ENCODE measurements at places on chromosomes 13 and 19.

GRCh38 chr19:46076031-46076880 lies 35.5 kb upstream of the IGFL4 start:
- no peak for DNase-seq

DNA sequence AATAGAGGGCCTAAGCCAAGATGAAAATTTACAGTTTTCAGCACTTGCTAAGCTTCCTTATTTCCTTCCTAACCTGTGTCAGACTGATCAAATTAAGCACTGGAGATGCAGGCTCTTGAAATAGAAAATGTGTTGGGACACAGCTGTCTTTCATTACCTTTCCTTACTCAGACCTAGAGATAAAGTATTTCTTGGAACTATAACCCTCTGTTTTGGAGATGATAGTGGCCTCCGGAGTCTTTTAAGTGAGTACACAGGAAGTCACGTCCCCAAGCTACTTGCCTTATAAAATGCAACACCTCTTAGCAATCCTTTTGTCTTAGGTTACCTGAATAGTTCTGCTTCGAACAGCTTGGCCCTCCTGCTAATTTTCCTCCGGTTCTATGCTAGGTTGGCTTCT lies 12.4 kb upstream of the AKAP11 start:
- DNase-seq: no peak

GRCh38 chr13:32468502-32469142 lies 40.7 kb upstream of the N4BP2L1 start:
- DNase-seq: no peak

- no peak for DNase-seq
Observed at GRCh38 chr13:27403727-27404385, 20.6 kb upstream of the GTF3A start.

DNA sequence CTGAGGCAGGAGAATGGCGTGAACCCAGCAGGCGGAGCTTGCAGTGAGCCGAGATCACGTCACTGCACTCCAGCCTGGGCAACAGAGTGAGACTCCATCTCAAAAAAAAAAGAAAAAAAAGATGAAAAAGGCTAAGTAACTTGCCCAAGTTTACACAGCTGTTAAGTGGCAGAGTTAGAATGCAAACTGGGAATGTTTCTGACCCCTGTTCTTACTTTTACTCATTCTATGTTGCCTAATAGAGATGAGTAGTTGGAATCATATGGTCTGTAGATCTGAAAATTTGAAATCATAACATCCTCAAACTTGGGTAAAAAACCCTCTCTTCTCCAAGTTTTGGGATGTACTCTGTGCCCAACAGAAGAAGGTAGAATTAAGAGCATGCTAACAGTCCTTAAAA lies 235.8 kb upstream of the RFC3 start:
- no peak for DNase-seq

- peak; percentile 62 for DNase-seq
Observed at GRCh38 chr13:75372517-75372916, 109.5 kb downstream of the TBC1D4 start.

DNA sequence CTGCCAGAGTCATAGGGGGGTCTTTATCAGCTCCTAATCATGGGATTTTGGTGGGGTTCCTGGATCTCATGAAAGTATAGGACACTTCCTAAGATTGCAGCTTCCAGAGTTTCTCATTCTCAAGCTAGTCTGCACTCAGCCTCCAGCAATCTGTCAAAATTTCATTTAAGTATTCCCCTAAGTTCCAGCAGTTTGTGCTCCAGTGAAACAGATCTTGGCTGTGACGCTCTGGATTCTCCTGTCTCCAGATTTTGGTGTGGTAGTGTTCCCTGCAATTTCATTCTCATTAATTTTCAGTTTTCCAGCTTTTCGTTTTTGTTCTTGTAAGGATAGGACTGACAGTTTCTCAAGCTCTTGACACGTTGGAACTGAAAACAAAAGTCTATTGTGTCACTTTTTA lies 908.9 kb upstream of the MIR17HG start:
- no peak for DNase-seq

DNA sequence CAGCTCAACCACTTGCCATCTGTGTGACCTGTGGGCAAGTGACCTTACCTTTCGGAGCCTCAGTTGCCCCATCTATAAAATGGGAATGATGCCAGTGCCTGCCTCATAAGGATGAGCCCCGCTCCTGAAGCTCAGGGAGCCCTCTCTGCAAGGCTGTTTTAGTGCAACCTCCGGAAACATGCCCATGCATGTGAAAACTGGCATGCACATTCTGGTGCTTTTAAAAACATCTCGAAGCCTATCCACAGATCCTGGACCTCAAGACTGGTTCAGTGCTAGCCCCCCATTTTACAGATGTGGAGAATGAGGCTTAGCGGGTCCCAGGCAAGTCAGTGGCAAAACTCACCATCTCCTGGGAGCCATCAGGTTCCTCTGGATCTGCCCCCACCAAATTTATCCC lies 5.6 kb downstream of the CADM4 start:
- no peak for DNase-seq

GRCh38 chr19:10602330-10603083 lies 15.4 kb upstream of the AP1M2 start:
- DNase-seq: peak; percentile 81

GRCh38 chr13:60463787-60464186 lies 66.8 kb downstream of the TDRD3 start:
- DNase-seq: no peak

DNA sequence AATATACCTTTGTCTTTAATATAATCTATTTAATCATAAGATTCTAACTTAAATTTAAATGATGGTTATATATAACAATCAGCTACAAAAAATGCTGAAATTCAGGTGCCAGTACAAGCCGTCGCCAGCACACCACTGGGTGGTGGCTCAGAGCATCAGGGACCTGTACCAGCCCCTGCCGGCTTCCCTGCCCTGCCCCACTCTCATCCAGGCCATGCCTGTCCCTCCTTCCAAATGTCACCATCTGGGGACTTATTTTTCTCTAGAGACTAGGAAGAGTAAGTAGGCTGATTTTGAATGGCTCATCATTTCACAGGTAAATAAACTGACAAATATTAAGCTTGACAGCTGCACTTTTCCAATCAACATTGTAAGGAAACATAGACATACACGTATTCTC lies 1.6 kb downstream of the METTL21C start:
- DNase-seq: no peak

GRCh38 chr13:97240788-97241734 lies 18.9 kb downstream of the MBNL2 start:
- DNase-seq: no peak

GRCh38 chr13:111020546-111020945 lies 94.6 kb upstream of the ARHGEF7 start:
- DNase-seq: no peak

DNA sequence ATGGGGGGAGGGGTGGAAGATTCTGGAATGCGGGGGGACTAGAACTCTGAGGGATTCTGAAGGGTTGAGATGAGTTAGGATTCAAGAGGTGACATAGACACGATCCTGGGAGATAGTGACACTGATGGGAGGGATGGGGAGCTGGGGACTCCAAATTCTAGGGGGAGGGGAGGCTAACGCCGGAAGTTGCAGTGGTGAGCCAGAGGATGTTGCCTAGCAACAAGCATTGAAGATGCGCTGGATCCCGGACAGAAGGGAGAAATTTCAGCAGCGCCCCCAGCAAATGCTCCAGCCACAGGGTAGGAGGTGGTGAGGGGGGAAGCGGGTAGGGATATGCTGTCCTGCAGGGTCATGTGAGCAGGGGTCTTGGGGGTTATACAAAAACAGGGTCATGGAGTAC lies 6.9 kb upstream of the LTBP4 start:
- DNase-seq: no peak

DNA sequence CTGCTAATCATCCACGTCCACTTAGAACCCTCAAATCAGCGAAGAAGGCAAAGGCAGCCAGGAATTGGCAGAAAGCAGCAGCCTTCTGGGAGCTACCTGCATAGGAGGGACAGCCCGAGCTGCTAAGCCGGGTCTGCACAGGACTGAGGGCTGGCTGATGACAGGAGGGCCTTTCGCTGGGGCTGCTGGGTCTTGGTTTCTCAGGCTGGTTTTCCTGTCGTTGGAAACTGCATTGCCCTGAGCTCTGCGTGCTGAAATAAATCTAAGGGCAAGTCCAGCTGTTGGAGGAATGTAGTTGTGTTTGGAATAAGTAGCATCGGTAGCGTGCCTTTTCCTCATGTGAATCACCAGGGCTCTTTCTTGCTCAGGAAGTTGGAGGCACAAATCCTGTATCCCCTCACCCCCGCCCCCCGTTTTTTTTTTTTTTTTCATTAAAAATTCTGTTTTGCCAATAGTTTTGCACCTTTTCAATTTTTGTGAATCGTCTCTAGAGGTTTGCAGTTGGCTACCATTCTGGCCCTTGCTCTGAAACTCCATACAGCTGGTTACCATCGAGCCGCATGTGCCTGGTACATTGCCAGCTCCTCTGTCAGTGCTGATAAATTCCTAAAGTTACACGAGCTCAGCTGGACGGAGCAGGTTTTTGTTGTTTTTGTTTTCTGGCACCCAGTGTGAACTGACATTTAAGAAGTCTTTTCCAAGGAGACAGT lies 193.9 kb upstream of the RNF113B start:
- DNase-seq: no peak

Data from CD4-positive, alpha-beta T cell treated with Interleukin-4 for 4 hours (primary cell).